Sciatic nerve (tissue), 2 donors: ENCODE measurements at places on chromosomes 5 and 9. TPM values are rescaled to one million over a fixed set of nuclear protein-coding genes. Genes with fewer than 3 reads are reported as not detected.

- DNase-seq: no peak
Observed at GRCh38 chr9:98861781-98862504, 54.5 kb downstream of the GALNT12 start.

DNA sequence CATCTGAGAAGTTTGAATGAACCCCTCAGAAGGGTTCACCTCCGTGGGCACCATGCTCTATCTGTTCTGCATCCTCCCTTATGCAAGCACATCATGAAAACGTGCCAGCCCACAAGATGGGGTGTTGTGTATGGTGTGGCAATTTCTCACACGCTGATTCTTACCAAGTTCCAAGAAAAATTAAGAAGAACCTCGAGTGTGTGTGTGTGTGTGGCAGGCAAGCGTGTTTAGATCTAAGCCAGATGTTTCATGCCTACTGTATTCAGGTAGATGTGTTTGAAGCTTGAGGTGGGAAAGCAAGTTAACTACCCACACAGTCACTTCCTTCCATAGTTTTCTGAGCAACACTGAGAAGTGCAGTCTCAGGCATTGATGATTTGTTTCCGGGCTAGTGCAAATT, 77.7 kb upstream of the GNA14 start:
- DNase-seq: no peak

DNA sequence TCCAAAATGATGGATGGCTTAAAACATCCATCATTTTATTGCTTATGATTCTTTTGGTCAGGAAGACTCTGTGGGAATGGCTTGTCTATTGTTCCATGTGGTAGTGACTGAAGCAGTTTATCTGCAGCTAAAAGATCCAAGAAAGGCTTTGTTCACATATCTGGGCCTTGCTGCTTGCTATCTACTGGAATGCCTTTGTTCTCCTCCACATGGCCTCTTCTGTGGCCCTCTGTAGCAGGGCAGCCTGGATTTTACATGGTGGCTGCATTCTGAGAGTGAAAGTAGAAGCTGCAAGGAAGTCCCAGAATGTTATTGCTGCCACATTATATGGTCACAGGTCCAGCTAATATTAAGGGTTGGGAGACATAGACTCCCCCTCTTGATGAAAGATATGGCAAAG, 35.1 kb downstream of the DMXL1 start:
- DNase-seq: no peak

GRCh38 chr5:163459462-163459818, 462 bp downstream of the NUDCD2 start:
- no peak for DNase-seq

DNA sequence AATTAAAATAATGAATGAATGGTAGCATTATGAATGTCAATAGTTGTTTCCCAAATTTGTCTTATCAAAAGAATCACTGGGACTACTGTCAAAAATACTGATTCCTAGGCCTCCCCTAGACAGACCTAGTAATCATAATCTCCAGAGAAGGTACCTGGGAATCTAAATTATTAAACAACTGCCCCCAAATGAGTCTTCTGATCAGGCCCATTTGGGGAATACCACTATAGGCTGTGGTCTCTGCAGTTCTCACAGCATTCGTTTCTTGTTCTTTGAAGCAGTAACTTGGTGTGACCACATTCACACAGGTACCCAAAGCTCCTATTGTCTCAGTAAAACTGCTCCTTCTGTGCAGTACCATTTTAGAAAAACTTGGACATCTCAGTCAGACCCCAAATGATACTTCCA, 230.9 kb downstream of the PIK3R1 start:
- no peak for DNase-seq

- no peak for DNase-seq
Observed at GRCh38 chr9:89915187-89915586, 310.4 kb downstream of the GADD45G start.

DNA sequence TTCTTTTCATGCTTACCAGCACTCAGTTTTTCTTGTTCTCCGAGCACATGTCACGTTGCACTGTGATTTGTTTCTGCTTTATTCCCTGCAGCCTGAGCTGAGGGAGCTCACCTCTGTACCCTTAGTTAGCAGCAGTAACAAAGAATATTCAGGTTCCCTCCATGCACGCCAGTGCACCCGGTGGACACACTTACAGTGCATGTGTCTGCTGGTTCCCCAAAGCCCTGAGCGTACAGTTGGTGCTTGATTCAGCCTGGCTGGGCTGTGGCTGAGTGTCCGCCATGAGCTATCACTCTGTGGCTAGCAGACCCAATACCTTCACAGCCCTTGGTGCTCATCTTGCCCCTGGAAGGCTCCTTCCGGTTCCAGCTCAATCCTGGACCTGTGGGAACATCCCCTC, 93.5 kb downstream of the MVB12B start:
- no peak for DNase-seq

GRCh38 chr9:109422641-109423040, 75.5 kb downstream of the PTPN3 start:
- no peak for DNase-seq

DNA sequence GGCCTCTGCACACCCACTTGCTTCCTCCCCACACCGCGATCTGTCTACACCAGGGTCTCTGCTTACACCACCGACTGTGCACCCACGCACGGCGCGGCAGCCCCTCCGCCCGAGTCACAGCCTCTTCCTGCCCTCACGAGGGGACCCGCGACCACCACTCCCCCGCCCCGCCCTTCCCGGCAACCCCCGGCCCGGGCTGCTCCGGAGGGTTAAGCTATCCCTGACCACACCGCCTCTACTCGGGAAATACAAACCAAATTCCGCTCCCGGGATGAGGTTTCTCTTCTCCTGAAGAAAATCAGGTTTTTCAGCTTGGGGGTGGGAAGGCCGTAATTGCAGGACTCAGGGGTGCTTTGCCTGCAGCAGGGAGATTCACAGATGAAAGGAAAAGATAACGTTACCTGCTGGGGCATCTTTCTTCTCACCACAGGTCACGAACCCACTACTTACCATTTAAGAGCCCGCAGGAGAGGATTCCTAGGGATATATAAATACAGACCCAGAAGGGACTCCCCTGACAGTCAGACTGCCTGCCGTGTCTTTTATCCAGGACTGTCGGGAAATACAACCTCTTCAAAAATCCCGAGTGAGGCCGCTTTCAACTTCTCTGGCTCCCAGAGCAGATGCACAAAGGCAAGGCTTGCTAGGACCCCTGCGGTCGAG, 63.5 kb downstream of the ROR2 start:
- DNase-seq: no peak

- no peak for DNase-seq
Observed at GRCh38 chr5:136062366-136063274, 33.8 kb downstream of the TGFBI start.

- DNase-seq: no peak
Observed at GRCh38 chr5:142478113-142478512, 153.3 kb upstream of the SPRY4 start.

DNA sequence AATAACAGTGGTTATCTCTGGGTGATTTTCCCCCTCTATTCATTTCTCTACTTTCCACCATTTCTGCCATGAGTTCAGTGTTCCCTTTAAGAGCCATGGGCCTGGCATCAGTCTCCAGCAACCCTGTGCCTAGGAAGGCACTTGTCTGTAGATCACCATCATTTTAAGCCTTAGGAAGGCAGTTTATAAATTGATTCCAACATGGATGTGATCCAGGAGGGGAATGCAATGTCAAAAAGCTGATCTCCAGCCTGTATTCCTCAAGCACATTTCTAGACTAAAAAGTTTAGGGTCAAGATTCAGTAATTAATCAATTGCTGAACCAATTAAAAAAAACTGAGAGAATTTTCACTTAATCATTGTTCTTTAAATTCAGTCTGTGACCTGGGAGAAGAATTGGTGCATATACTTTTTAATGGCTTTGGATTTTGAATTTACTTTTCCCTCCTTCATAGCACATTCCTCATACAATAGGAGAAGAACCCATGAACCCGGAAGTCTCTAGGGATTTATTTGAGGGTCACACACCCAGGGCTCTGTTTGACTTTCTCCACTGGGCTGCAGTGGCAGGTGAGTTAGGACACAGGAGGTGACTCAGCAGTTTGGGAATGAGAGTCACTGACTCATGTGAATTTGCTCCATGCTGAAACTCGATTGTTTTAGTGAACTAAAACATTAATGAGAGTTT, 6.1 kb upstream of the ERMP1 start:
- no peak for DNase-seq

DNA sequence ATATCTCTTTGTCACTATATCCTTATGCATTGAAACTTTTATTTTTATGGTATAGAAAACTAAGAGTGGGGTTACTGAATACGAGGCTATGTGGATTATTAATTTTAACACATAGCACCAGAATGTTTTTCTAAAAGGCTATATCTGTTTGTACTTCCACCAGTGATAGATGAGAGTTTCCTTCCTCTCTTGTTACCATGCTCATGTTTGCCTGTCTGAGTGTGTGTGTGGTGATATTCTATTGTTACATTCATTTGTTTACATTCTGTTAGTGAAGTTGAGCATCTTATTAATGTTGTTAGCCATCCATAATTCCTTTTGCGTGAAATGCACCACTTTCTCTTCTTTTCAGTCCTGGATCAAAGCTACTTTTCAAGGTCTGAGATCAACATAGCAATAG, 54.1 kb upstream of the ALDH1A1 start:
- DNase-seq: no peak

- DNase-seq: no peak
Observed at GRCh38 chr9:86713470-86713869, 233.8 kb downstream of the GAS1 start.

DNA sequence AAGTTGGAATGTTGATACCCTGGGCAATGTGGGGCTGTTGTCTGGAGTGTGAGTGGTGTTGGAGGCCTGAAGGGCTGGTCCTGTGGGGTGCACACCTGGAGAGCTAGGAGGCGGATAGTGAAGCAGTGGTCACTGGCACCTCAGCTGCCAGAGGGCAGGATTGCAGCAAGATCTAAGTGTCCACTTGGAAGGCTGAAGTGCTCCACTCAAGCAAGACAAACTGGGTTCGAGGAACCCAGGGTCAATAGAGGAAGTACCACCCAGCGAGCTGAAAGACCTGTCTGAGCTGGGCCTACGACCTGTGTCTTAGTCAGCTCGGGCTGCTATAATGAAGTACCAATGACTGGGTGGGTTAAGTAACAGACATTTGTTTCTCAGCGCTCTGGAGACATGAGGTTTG, 39.7 kb upstream of the TJP2 start:
- DNase-seq: no peak

Gene WWC1
- total RNA-seq: 2.1 TPM

Gene C7
- 37.4 TPM for total RNA-seq

Gene NEUROG1
- not detected for total RNA-seq

Gene TTC23L
- 5.9 TPM for total RNA-seq

Gene TRAF2
- 17.0 TPM for total RNA-seq

Gene RIGI
- total RNA-seq: 14.3 TPM

Gene SLC36A3
- not detected for total RNA-seq

Gene ANKRD31
- total RNA-seq: 0.53 TPM

Gene DAB2IP
- 70.7 TPM for total RNA-seq
